H54 (cell line): ENCODE measurements at places on chromosomes 11 and 22.

DNA sequence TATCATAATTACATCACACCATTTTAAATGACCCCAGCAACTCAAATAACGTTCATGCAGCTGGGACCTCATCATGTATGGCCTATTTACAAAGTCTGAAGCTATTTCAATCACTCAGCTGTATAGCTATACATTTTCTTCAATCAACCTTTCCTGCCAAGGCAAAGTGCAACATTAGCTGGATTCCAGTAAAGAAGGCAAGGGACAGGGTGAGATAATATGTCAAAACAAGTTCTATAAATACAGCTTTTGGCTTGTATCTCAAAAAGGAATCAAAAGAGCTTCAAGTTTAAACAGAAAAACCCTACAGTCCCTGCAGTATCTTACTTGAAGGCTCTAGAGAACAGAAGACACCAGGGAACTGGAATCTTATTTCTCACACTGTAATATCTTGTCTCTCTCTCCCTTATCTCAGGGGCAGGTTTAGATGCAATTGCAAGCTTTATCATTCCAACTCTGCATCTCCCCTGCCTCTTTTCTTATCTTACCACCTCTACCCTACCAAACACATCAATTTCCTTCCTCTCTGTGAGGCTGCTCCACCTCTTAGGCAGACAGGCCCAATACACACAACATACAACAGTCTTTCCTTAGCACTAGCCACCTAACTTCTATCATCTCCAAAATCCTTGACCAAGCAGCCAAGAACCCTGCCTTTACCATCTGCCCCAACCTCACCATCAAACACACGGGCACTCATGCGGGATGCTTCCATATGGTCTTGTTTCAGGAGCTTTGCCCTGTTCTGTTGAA is 34.5 kb downstream of the CELF1 start:
- no peak for DNase-seq

- peak; percentile 65 for DNase-seq
Measured at GRCh38 chr22:36856121-36856791, 4.5 kb upstream of the NCF4 start.

DNA sequence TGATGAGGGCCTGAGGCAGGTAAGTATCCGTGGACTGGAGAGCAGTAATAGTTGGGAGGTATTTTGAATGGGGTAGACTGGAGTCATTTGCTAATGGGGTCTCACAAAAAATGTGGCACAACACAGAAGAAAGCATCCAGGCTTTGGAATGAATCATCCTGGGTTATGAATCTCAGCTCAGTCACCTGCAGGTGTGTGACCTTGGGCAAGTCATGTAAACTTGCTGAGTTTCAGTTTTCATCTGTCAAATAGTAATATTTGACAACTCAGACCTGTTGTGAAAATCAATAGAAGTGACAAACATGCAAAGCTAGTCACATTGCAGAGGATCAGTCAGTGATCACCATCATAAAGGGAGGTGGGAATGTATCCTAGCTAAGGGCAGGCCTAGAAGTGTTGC is 232.0 kb upstream of the TENM4 start:
- no peak for DNase-seq

DNA sequence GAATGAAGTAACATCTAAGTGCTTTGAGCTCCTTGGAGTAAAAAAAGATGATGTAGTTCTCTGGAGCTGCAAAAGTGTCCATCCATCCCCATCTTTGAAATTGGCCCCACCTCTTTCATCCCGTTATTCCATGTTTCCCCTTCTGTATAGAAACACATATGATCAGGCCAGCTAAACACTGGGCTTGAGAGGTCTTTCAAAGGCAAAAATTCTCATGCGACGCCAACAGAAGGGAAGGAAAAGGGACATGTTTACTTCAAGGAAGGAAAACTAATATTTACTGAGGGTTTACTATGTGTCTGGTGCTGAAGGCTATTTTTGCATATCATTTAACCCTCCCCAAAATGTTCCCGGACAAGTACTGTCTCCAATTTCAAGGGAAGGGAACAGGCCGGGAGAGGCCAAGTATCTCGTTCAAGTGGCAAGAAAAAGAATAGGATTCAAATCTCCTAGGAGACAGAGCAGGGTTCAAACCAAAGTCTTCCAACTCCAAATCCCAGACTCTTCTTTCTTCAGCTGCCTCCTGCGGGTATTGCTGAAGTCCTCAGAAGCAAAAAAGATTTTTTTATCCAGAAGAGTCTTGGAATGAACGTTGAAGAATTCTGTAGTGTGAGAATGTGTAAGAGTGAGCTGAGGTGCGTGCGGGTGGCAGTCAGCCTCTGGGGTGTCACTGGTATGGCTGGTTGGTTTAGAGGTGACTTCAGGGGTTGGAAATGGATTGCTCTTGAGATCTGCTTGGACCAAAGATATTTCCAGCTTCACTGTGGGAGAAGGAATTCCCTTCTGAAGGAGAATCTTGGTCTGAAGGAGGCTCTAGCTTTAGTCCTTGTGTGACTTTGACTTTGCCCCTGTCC is 10.1 kb downstream of the TECTA start:
- DNase-seq = no peak

- peak; percentile 91 for DNase-seq
Measured at GRCh38 chr11:396511-396947, 2.5 kb downstream of the PKP3 start.

DNA sequence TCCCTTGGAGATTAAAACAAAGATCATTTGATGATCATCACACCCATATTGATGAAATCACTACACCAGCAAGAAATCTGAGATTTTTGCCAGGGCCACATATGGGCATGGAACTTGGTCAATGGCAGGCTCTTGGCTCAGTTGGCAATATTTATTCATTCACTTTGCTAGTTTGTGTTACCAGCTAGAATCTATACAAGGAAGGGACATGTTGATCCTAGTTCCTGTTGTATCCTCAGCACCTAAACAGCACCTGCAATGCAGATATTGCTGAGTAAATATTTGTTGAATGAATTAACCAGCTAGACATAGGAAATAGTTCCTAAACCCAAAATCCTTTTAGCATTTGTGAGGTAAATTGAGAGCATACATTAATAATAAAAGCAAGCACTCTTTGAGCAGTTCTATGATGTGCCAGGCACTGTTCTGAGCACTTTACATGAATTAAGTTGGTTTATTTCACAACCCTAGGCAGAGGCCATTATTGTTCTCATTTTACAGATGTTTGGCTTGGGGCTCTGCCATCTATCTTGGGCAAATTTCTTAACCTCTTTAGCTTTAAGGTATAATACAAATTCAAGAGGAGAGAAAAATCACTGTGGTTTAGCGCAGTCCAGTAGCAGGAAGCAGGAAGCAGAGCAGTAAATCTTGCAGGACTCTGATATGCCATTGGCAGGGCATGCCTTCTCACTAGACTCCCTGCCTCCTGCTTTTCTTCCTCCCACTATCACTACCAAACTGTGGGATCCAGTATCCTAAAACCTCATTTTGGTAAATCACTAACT is 1.6 kb downstream of the TRIM68 start:
- DNase-seq = no peak

DNA sequence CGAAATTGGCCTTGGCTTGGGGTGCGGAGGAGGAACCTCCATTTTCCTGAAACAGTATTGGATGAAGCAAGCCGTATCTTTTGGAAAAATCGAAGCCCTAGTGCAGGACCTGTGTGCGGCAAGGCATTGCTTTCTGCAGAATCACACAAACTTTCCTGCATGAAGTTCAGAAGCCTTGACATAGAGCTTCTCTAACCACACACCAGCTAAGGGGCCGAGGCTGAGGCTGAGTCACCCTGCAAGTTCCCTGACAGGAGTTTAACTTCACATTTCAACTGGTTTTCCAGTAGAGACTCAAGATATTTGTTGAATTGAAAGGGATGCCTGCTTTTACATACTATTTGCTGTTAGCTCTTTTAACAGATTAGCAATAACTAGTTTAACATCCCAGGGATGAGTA is 67.8 kb downstream of the TCF20 start:
- no peak for DNase-seq

DNA sequence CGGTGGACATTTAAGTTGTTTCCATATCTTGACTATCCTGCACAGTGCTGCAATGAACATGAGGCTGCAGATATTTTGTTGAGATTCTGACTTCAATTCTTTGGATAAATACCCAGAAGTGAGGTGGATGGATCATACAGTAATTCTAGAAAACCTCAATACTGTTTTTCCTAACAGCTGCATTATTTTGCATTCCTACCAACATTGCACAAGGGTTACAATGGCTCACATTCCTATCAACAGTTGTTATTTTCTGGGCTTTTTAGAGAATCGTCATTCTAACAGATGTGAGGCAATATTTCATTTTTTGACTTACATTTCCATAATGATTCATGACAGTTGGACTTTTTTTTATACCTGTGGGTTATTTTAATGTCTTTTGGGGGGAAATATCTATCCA is 716.9 kb upstream of the ANO3 start:
- no peak for DNase-seq

DNA sequence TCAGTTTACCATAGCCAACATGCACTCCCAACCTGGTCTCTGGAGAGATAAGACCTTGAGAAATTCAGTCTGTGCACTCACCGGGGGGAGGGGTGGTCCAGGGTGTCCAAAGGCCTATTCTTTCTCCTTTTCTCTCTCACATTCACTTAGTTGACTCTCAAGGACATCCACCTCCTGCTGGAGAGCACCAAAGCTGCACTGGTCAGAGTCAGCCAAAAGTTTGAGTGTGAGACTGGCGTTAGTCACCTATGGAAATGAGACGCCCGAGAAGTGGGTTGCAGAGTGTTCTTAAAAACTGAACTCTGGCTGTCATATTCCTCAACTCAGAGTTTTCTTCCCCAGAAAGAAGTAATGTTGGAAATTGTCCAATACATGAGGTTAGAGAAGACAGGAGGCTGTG is 5.0 kb upstream of the UBQLNL start:
- peak; percentile 14 for DNase-seq

- no peak for DNase-seq
Measured at GRCh38 chr22:32557444-32557843, 82.8 kb downstream of the FBXO7 start.

- no peak for DNase-seq
Measured at GRCh38 chr11:47765086-47765485, 2.1 kb downstream of the FNBP4 start.

DNA sequence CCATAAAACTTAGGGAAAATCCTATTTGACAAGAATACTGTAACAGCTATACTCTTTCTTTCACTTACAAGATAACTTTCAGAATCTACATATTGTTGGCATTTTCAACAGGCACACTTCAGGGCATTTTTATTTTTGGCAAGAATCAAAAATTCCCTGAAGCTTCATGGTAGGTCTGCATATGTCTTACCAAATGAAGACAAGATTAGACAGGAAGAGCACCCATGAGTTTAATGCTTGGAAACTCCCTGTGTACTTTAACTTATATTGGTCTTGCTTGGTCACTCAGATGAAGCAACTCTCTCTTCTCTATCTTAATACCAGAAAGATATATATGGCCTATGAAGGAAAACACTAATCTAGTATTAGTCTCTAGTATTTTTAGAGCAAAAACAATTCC is 137.7 kb downstream of the ATG16L2 start:
- DNase-seq = no peak

GRCh38 chr11:30916764-30917163 is 330.6 kb upstream of the MPPED2 start:
- DNase-seq = no peak

DNA sequence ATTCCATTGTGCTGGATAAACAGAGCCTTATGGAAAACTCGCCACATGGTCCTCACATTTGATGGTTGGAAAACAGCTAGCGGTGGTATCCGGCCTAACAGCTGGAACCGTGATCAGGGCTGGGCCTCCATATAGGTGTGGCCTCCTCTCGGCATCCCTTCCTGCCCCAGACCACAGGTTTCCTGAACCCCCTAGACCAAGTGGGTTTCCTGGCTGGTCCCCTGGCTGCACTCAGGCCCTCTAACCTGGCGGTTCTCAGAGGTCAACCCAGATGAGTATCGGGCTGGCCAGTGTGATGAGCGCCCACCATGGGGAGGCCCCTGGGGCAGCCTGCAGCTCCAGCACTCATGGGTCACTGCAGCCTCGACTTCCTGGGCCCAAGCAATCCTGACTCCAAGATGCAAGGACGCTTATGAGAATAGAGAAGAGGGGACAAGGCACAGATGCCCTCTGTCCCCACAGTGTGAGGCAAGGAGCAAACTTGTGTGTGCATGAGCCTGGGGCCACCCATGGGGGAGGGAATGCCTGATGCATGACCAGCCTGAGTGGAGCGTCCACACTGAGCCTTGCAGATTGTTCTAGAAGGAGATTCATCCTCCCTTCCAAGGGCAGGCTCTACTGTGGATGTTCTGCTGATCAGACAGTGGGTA is 53.4 kb upstream of the WNT7B start:
- DNase-seq = no peak

GRCh38 chr22:20058989-20059770 is 20.9 kb upstream of the DGCR8 start:
- DNase-seq = no peak

DNA sequence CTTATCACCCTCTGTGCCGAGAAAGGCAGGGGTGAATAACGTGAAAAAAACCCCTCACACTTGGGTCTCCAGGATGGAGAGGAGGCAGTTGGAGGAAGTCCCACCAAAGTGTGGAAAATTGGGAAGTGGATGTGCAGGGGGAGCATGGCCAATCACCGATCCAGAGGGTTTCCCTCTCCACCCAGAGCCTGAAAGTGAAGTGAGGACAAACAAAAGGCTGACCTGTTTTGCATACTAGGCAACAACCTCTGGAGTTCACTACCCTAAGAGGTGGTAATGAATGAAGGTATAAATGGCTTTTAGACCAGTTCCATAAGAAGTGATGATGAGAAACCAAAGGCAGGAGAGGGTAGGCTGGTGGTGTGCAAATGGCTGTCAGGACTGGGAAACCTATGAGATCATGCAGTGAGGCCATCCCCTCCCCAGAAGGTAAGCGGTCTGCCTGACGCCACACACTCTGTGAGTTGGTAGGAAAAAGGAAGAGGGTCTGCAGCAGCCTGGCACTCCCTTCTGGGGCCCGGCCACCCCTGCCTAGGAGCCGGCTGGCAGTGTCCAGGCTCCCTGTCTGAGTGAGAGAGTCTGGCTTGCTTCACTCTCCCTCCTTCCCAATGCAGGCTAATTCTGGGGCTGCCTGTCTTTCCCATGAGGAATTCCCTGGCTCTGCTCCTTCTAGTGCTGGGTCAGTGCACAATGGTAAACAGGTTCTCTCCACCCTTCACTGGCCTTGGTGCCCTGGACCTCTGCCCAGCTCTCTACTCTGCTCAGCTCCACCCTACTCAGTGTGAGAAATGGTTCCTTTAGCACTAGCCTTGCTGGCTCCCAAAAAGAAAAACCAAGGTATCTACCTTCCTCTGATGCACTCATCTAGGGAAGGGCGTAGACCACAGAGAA is 15.6 kb downstream of the TBC1D10A start:
- DNase-seq = no peak

DNA sequence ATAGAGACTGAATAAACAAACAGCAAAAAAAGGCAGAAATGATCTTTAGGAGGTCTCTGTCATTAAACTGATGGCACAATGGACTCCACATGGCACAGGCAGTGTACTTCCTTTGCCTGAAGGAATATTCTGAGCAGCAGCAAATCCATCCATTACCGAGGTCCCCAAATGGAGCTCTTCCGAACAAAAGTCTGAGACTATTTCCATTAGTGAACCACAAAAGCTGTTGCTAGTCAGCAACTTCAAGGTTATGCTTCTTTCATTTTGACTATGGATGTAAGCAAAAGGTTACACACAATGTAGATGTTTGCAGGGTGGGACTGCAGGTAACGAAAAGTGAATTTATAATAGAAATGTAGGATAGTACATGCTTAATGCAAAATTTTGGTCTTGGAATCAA is 14.5 kb downstream of the NARS2 start:
- DNase-seq = no peak
